ENCODE measurements at places on chromosomes 6 and 20.
A peak's percentile ranks its signal among the peaks of the same experiment; 100 is the strongest.

DNA sequence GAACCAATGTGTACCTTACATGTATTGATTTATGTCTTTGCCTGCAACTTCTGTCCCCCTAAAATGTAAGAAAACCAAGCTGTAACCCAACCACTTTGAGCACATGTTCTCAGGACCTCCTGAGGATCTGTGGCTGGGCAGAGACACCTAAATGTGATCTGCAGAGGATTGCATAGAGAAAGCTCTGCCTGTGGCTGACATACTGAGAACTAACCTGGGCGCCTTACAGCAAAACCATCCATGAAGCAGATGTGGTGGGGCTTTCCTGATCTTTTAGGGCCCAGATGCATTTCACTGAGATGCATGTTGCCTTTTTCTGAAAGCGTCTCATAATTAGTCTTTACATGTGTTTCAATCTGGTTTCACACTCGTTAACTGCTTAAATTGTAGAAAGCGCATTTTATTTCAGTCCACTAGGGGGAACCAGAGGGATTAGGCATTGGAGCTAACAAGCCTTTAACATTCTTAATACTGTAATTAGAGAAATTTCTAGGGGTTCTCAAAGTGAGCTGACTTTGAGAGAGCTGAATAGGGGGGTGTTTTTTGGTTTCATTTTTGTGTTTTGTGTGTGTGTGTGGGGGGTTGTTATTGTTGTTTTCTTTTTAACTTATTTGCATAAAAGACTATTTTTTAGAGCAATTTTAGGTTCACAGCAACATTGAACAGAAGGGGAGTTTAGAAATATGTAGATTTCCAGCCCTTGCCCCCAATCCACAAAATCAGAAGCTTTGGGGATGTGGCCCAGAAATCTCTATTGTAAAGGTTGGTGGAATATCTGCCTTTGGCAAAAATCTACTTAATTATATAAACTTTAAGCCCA, 50.9 kb upstream of the FAM184A start:
- DNase-seq = peak; percentile 87

DNA sequence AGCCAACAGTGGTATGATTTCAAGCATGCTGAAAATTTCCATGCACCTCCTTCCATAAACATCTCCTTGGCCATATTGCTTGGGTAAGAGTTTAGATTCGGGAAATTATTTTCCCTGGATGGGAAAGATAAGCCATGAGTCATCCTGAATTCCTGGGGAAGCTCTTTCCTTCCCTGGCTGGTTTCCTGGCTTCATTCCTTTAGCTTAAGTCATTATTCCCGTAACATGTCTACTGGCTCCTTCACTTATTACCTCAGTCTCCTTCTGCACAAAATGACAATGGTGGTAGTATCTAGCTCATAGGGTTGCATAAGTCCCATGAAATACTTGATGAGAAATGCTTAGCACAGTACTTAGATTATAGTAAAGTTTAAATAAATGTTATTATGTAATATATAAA, 27.6 kb downstream of the TINAG start:
- peak; percentile 95 for DNase-seq

DNA sequence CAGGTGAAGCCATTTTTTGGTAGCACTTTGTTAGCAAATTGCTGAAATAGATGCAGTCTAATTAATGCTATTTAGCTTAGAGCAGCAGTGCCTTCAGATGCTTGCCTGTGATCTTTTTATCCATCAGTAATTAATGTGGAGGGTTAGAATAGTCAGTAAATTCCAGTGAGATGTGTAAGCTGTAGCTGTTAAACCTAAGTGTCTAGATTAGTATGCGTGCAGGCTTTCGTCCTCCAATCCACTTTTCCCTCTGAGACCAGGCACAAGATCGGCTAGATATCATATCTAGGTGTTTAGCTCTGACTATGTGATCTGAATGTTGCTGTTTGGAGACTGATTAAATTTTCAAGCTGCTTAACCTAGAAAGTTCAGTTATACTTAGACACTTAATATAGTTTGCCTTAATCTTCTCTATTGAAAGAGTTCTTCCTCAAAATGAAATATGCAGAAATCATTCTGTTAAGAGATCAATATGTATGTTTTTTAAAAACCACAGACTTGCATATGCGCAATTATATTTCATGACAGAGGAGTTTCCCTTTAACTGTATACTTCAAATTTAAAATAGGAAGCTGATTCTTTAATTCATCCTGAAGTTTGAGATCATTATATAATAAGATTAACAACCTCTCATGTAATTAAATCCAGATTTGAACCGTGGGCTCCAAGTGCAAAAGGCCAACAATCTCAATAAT, 41.2 kb downstream of the XRN2 start:
- no peak for DNase-seq

- no peak for DNase-seq
Measured at GRCh38 chr6:43981363-43981990, 145.8 kb downstream of the MRPL14 start.

GRCh38 chr20:17735206-17735804, 35.5 kb downstream of the BANF2 start:
- peak; percentile 36 for DNase-seq

GRCh38 chr6:80022803-80023202, 18.4 kb downstream of the TTK start:
- peak; percentile 44 for DNase-seq

DNA sequence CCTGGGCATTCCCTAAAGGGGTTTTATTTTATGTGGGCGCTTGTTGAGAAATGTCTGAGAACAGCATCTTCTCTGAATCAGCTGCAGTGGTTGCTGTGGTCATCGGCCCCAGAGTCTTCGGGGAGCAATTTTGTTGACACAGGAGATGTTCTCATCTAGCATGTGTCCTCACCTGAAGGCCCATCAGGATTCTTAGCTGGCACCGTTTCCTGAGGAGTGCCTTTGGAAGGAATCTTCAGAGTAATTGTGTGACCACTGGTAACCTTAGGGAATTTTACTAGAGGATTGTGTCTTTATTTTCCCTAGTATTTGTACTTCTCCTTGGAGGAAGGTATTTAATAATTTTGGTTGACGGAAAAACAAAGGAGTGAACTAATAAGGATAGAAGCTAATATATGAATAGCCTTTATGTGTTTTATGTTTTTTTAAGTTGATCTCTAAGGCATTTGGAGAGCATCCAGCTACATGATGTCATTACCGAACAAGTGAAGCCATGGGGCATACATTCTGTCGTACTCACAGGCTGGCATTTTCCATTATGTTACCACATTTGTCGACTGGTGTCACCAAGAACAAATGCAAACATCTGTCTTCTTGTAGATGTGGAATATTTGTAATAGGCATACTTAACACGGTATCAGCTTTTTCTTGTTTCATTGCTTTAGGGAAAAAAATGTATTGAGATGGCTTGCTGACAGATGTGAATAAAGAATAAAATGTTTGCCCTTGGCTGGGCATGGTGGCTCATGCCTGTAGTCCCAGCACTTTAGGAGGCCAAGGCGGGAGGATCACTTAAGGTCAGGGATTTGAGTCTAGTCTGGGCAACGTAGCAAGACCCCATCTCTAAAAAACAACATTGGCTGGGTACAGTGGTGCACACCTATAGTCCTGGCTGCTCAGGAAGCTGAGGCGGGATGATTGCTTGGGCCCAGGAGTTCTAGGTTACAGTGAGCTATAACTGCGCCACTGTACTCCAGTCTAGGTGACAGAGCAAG, 41.9 kb downstream of the TULP4 start:
- peak; percentile 34 for DNase-seq

- DNase-seq = no peak
Measured at GRCh38 chr6:40075056-40075590, 140.9 kb upstream of the MOCS1 start.

All from foreskin fibroblast (primary cell).